ENCODE measurements at places on chromosomes 7 and 10. TPM values are rescaled to one million over a fixed set of nuclear protein-coding genes. Genes with fewer than 3 reads are reported as not detected.

- peaks cover 5% of the 10 kb centered on the region for H3K36me3 ChIP-seq
- no peak for DNase-seq
- no peak overlapping the region for H3K4me3 ChIP-seq
- no peak overlapping the region for H3K27ac ChIP-seq
- H3K27me3 ChIP-seq, result no peaks in the 10 kb centered on the region
- H3K4me1 ChIP-seq, result peaks cover 48% of the 10 kb centered on the region
Observed at GRCh38 chr10:50393784-50394467, 142.6 kb upstream of the ASAH2 start.

- H3K27me3 ChIP-seq, result no peaks in the 10 kb centered on the region
- no peak for DNase-seq
- no peak overlapping the region for H3K27ac ChIP-seq
- peaks cover 23% of the 10 kb centered on the region for H3K36me3 ChIP-seq
Observed at GRCh38 chr10:7302930-7303557, 107.8 kb downstream of the SFMBT2 start.

Gene FGL2
- 1.1 TPM for total RNA-seq

- H3K36me3 ChIP-seq, result no peaks in the 10 kb centered on the region
- H3K27me3 ChIP-seq, result no peaks in the 10 kb centered on the region
- H3K27ac ChIP-seq, result no peak overlapping the region
- no peaks in the 10 kb centered on the region for H3K4me1 ChIP-seq
- no peak overlapping the region for H3K4me3 ChIP-seq
Observed at GRCh38 chr7:27297356-27297755, 54.8 kb downstream of the EVX1 start.

GRCh38 chr10:58086144-58086762 is 181.4 kb downstream of the IPMK start:
- no peaks in the 10 kb centered on the region for H3K4me1 ChIP-seq
- no peak overlapping the region for H3K4me3 ChIP-seq
- DNase-seq, result no peak
- H3K27me3 ChIP-seq, result no peaks in the 10 kb centered on the region
- H3K36me3 ChIP-seq, result no peaks in the 10 kb centered on the region
